ENCODE measurements at places on chromosomes 4 and X. TPM values are rescaled to one million over a fixed set of nuclear protein-coding genes. Genes with fewer than 3 reads are reported as not detected.

DNA sequence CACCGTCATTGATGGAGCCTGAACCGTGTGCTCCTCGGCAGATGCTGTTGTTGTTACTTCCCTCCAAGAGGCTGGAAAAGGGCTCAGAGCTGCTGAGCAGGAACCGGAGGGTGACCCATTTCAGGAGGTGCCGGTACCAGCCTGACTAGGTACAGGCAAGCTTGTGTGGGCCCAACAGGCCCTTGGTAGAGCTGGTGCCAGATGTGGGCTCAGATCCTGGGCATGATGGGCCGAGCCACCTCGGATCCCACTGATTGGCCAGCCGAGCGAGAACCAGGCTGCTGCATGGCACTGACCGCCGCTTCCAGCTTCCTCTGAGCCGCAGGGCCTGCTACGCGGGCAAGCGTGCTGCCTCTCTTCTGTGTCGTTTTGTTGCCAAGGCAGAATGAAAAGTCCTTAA lies 33.7 kb downstream of the NOP14 start:
- no peak for ATAC-seq

- no peak for ATAC-seq
These were observed 7.4 kb downstream of the AFF1 start for GRCh38 chr4:86942185-86942666.

GRCh38 chr4:2095236-2096072 lies 36.3 kb downstream of the NAT8L start:
- no peak for ATAC-seq

Gene MMGT1
- total RNA-seq, result 29.0 TPM

DNA sequence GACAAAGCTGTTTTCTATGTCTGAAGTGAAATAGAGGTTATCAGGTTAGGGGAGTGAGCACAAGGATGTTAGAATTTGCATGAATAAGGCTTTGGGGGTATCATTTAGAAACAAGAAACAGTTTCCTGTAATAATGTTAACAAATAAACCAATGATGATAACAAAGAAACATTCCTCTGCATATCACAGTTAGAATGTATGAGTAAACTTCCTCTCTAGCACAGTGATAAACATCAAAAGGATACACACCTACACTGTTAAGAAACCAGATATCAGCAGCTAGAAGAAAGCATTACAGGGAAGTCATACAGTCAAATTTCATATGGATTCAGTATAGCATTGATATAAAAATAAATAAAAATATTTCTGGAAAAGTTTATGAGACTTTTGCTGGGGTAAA lies 340.0 kb upstream of the MAGEB16 start:
- ATAC-seq, result no peak

GRCh38 chrX:15856636-15857035 lies 2.0 kb upstream of the AP1S2 start:
- no peak for ATAC-seq

DNA sequence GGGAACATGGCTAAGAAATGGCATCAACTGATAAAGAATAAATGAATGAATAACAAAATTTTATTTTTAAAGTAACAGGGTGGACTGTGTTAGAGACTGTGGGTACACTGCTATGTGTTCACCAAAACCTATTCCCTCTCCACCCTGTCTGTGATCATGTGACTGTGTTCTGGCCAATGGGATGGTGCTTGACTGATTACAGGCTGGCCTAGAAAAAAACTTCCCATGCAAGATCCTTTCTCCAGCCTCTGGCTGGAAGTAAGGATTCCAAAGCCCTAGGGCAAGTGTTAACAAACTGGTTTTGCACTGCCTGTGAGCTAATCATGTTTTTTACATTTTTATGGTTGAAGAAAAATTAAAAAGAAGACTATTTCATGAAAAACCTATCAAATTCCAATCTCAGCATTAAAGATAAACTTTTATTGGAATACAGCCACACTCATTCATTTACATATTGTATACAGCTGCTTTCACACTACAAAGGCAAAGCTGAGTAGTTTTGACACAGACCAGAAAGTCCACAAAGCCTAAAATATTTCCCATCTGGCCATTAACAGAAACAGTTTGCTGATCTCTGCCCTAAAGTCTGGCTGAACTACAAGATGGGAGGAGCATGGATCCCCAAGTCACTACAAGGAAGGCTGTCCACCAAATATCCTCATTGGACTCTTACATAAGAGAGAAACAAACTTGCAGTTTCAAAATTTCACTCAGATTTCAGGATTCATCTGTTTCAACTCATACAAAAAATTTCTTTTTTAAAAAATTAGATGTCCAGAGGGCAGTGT lies 133.2 kb downstream of the ARHGAP6 start:
- peak; percentile 53 for ATAC-seq

DNA sequence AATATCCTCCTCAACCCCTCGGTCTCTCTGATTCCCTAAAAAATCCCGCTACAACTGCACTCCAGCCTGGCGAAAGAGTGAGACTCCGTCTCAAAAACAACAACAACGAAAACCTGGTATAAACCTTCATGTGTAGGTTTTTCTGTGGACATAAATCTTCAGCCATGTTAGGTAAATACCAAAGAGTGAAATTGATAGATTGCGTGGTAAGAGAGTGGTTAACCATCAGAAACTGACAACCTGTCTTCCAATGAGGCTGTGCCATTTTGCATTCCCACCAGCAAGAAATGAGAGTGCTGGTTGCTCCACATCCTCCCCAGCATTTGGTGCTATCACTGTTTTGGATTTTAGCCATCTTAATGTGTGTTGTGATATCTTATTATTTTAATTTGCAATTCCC lies 10.9 kb downstream of the TBC1D19 start:
- no peak for ATAC-seq

DNA sequence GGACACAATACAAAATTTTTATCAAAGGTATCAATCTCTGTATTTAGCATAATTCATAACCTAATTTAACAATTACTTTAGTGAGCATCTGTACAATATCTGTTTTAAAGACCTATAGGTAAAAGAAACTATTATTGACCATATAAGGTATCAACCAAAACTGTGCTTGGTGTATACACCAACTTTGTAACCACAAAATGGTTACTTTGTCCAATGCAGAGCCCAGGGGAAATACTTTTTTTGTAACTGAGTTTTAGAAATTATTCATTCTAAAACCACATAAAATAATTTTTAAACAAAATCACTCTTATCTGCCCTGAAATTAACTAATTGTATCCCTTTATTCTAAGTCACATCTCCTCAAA lies 5.0 kb downstream of the CXXC4 start:
- ATAC-seq, result no peak

DNA sequence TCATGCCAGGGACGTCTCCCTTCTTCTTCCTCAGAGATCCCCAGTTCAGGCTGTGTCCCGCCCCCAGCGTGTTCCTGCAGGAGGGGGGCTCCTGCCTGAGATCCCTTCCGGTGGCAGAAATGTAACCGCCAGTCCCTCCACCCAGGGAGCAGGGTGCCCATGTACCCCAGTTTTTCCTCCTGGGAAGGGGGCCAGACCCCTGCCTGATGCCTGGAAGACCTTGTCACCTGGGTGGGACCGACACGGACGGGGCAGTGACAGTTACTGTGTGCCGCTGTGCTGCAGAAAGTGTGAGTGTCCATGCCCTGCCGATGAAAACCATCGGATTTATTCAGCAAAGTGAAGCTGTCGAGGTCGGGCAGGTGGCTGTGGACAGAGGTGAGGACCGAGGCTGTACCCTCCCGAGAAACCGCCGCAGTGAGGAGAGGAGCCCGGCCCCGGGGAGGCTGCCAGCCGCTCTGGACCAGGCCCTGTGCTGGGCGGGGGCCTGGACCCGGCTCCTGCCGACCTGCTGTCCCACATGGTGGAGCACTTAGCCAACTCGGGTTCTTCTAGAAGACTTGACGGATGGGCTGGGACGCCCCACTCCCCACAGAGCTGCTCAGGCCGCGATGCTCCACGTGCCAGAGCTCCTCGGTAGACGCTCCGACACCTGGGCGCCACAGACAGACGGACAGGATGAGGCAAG lies 36.7 kb upstream of the HMX1 start:
- no peak for ATAC-seq

- no peak for ATAC-seq
These were observed 203.3 kb downstream of the OR13H1 start for GRCh38 chrX:131747173-131747572.

DNA sequence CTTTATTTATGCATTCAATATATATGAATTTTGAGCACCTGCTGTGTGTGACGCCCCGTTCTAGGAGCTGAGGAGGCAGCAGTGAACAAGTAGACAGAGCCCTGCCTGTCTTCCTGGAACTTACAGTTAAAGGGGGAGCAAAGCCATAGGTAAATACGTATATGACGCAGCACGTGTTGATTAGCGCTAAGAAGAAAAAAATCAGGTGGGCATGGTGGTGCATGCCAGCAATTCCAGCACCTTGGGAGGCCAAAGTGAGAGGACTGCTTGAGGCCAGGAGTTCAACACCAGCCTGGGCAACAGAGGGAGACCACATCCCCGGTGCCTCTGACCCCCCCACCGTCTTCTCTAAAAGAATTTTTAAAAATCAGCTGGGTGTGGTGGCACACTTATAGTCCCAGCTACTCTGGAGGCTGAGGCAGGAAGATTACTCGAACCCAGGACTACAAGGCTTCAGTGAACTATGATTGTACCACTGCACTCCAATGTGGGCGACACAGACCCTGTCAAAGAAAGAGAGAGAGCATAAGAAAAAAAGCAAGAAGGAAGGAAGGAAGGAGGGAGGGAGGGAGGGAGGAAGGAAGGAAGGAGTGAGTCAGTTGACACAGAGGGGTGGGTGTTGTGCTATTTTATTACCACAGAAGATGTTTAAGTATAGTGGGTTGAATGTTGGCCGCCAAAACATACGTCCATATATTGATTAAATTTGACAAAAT lies 5.4 kb upstream of the KIAA0232 start:
- no peak for ATAC-seq

DNA sequence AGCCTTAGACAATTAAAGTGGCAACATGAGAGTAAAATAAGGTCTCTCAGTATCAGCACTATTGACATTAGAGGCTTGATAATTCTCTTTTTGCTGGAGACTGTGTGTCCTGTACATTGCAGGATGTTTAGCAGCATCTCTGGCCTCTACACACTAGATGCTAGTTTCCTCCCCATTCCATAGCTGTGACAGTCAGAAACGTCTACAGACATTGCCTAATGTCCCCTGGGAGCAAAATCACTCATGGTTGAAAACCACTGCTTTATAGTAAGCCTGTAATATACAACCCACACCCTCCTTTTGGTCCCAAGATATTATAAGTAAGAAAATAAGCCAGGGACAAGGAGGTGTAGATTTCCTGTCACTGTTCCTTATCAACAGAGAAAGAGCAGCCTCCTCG lies 166.0 kb downstream of the FRMPD4 start:
- ATAC-seq, result no peak

- ATAC-seq, result peak; percentile 46
These were observed 85.9 kb downstream of the RNF150 start for GRCh38 chr4:141047228-141047884.

Gene P2RY4
- total RNA-seq, result not detected

Gene VCX3A
- not detected for total RNA-seq

Gene DNAAF6
- not detected for total RNA-seq

DNA sequence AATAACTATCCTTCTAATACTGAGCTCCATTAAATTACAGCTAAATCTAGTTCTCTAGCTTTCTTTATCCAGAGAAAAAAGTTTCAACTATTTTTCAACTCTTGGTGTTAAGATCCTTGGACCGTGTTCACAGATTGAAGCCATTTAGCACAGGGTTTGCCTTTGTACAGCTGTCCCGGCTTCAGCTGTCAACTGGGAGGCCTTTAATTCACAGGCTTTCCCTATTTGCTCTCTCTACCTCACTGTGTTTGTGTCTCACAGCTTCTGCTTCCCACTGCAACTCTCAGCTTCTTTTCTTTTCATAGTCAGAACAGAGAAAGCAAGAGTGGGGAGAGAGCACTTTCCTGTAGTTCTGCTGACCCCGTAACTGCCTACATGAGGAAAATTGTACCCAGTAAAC lies 76.9 kb upstream of the SMAD1 start:
- ATAC-seq, result peak; percentile 60

DNA sequence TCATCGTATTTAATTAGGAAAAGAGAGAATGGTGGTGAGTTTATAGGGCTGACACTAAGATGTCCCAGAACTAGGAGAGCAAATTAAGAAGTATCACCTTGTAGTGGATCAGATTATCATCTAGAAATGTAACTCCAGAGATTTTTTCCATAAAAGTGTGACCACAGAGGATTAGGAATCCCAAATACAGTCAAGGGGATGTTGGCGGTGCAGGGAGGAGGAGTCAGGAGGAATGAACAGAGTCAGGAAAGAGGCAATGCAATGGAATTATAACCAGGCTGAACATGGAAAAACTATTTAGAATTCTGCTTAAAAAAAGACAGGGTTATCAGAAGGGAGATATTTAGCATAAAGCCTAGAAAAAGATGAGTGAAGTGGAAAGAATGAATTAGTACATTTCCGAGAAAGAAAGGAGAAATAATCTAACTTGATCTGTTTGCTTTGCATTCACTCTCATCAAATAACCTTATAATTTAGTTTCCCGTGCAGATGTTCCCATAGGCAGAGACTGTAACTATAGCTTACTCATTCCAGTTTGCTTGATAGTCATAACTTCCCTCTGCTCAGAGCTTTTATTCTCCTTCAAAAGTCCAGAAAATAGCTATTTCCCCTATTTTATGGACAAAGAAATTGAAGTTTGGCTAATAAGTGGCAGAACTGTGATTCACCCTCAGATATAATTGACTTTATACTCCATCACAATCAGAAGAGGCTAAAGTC lies 56.4 kb downstream of the SCFD2 start:
- ATAC-seq, result no peak

GRCh38 chr4:165345666-165346417 lies 18.4 kb downstream of the MSMO1 start:
- ATAC-seq, result peak; percentile 76

Gene SPOCK3
- 25.5 TPM for total RNA-seq

Gene RAB33A
- total RNA-seq, result 35.9 TPM

DNA sequence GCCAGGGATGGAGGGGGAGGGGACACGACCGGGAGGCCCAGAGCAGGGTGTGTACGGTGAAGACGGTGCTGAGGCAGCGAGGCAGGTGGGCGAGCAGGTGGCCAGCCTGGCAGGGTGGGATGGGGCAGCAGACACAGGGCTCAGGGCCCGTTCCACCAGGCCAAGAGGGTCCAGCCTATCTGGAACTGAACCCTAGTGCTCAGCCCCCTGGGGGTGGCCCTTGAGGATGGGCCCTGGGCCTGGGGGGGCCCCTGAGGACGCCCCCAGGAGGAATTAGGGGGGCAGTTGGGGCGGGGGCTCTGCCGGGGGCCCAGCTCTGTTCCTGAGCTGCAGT lies 3.0 kb upstream of the HGFAC start:
- no peak for ATAC-seq

Measured in motor neuron (in vitro differentiated cells).